Caki2 (cell line): ENCODE measurements at places on chromosomes 5 and 9.
A peak's percentile ranks its signal among the peaks of the same experiment; 100 is the strongest.

- DNase-seq = no peak
Observed at GRCh38 chr5:35029333-35029732, 18.4 kb downstream of the AGXT2 start.

DNA sequence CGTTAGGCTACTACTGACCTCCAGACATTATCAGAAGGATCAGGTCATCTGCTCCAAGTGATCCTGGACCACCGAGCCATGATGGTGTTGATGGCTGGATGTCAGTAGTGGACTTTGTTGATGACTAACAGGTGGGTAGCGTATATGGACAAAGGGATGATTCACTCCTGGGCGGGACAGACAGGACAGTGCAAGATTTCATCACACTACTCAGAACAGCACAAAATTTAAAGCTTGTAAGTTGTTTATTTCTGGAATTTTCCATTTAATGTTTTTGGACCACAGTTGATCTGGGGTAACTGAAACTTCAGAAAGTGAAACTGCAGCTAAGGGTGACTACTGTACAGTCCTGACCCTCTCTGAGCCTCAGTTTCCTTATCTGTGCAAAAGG lies 12.7 kb downstream of the PDGFRB start:
- DNase-seq = peak; percentile 63

GRCh38 chr5:137847687-137848086 lies 20.0 kb upstream of the MYOT start:
- DNase-seq = no peak

- no peak for DNase-seq
Observed at GRCh38 chr5:132526974-132527564, 16.3 kb downstream of the IL5 start.
